ENCODE measurements at places on chromosomes 1 and 21. TPM values are rescaled to one million over a fixed set of nuclear protein-coding genes. Genes with fewer than 3 reads are reported as not detected.

DNA sequence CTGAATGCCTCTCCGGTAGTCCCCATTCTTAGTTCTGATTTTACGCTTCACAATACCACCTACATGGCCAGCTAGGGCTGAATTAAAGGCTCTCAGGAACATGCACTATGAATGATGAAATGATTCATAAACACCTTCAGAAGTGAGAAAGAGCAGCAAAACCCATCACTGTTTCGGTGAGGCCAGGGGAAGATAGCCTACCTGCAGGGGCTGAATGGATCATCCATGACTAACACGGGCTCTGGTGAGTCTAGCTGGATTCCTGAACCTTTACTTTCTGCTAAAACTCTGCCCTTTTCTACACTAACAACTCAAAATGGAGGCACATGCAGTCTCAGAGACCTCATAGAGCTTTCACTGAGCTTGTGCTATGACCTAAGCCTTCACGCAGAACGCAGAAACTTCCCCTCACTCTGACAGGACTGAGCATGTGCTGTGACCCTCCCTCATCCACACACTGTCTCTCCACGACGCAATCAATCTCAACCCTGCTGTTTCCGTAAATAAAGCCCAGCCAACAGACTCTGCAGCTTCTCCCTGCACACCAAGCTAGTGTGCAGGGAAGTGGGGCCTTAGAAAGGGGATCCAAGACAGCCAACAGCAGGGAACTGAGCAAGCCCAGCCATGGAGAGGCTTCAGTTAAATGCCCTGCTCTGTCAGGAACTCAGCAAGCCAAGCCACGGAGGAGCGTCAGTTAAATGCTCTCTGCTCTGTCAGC is 207.8 kb downstream of the SLC45A1 start:
- peak; percentile 56 for DNase-seq

DNA sequence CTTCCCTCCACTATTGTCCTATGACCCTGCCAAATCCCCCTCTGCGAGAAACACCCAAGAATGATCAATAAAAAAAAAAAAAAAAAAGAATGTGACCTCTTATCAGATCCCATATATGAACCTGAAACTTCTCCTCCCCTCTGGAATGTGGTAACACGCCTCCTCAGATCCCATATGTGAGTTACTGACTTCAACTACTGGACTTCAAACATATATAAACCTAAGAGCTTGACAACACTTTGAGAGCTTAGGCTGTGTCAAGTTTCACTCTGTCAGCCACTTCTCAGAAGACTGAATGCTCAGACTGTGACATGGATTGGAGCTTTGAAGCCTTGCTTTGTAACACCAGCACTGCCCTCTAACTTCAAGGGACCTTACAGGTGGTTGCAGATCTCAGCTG is 148.4 kb downstream of the COP1 start:
- DNase-seq = no peak

DNA sequence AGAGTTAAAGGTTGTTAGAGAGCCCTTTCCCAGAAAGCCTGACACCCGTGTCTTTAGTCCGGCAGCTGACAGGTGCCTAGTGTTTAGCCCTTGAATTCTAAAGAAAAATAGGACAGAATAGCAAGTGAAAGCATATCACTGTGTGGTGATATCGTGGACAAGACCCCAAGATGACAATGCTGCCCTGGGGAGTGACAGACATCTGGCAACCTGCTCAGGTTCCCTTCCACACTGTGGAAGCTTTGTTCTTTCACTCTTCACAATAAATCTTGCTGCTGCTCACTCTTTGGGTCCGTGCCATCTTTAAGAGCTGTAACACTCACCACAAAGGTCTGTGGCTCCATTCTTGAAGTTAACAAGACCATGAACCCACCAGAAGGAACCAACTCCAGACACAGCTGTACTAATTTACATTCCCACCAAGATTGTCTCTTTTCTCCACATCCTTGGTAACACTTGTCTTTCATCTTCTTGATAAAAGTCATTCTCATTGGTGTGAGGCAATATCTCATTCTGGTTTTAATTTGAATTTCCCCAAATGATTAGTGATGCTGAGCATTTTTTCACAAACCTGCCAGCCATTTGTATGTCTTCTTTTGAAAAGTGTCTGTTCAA is 107.6 kb upstream of the SGIP1 start:
- DNase-seq = no peak

DNA sequence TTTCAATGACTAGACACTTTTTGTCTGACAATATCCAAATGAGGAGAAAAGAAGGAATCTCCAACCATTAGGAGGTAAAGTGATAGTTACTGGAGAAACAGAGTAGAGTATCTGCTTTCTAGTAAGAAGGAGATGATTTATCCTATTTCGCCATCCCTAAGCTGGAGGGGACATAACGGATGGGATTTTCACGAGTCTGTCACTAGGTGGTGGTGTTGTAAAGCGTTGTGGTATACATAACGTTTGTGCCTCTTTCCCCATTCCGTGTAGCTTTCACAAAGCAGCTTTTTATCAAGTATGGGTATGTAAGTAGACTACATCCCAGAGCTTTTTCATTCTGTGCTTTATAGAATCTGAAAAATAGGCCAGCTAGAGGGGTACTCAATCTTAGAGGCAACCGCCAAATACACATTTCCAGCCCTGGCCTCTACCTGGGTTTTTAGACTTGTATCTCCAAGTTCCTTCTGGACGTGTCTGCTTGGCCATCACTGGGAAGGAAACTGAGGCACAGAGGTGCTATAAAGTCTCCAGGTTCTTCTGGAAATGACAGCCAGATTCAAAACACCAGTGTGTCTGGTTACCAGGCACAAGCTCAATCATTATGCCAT is 33.3 kb upstream of the FAM3B start:
- DNase-seq = peak; percentile 32

DNA sequence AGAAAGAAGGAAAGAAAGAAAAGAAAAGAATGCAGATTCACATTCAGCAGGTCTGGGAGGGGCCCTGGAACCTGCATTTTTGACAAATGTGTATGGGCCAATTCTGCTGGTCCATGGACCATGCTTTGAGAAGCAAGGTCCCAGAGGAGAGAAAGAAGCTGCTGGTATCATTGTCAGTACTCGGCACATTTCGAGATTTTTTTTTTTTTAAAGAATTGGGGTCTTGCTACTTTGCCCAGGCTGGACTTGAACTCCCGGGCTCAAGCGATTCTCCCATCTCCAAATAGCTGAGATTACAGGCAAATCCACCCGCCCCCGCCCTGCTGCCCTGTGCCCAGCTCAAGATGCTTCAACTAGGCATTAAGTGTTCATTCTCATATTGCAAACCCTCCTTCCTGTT is 13.6 kb upstream of the DISP3 start:
- DNase-seq = no peak

GRCh38 chr1:14759042-14759818 is 160.7 kb downstream of the KAZN start:
- DNase-seq = no peak

DNA sequence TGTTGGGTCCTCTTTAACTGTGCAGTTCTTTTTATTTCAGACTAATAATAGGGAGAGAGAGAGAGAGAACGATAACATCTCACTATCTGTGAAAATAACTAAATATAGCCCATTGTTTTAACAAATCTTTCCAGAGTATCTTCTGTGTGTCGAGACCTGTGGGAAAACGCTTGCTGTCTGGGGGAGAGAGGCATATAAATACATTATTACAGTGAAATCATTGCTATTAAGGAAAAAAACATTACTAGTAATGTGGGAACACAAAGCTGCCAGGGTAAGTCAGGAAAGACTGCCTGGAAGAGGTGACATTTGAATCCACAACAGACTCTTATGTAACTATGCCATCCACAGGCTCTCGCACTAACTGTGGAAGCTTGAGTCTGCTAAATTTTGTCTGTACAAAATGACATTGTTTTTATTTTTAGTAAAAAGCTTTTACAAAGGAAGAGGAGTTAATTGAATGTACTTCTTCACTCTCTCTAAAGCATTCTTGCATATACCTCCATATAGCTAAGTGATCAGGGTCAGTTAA is 59.8 kb upstream of the PGD start:
- DNase-seq = no peak

- DNase-seq = no peak
These were observed 31.9 kb downstream of the GDAP2 start for GRCh38 chr1:117897551-117897950.

GRCh38 chr1:99731384-99731783 is 35.1 kb downstream of the FRRS1 start:
- no peak for DNase-seq

GRCh38 chr1:9905010-9905409 is 5.1 kb downstream of the CTNNBIP1 start:
- DNase-seq = no peak

- DNase-seq = no peak
These were observed 122.0 kb downstream of the CDC7 start for GRCh38 chr1:91622616-91623015.

DNA sequence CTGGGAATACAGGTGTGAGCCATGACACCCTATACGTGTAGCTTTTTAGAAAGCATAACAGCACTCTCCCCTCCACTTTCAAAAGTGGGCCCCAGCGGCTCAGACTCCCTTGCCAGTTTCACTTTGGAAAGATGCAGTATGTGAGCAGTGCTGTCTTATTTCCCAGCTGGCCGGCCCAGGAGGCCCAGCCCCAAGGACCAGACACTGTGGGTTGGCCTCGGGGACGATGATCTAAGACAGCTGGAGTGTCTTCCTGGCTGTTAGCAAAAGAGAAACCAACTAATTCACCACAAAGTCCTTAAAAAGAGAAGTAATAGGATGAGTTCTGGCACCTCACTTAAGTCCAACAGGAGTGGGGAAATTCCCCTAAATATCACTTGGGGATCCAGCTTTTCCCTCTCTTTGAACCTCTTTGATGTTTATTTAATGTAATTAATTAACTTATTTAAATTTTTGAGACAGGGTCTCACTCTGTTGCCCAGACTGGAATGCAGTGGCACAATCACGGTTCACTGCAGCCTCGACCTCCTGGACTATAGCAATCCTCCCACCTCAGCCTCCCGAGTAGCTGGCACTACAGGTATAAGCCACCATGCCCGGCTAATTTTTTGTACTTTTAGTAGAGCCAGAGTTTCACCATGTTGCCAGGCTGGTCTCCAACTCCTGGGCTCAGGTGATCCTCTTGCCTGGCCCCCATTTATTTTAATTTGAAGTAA is 17.6 kb upstream of the CLIC4 start:
- DNase-seq = no peak

- no peak for DNase-seq
These were observed 152.2 kb upstream of the KRTAP19-8 start for GRCh38 chr21:31190516-31190915.

GRCh38 chr1:245501633-245502032 is 346.8 kb downstream of the KIF26B start:
- no peak for DNase-seq

GRCh38 chr1:1600861-1601563 is 1.1 kb upstream of the FNDC10 start:
- no peak for DNase-seq

GRCh38 chr1:204448344-204448964 is 36.8 kb upstream of the PPP1R15B start:
- no peak for DNase-seq

DNA sequence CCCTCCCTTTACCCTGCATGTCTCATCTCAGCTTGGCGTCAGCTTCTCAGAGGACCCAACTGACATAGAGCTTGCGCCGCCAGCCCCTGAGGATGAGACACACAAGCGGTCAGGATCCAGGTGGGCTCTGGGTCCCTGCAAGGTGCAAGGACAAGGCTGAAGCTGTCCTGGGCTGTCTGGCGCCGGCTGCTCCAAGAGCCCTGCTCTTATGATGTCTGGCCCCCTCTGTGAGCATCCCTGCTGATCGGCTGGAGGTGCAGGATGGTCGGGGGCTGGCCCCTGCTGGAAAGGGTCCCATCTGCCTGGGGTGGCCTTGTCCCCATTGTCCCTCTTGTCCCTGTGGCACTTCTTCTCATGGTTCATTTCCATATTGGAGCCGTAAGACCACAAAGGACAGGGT is 479.0 kb downstream of the NPHP4 start:
- no peak for DNase-seq

DNA sequence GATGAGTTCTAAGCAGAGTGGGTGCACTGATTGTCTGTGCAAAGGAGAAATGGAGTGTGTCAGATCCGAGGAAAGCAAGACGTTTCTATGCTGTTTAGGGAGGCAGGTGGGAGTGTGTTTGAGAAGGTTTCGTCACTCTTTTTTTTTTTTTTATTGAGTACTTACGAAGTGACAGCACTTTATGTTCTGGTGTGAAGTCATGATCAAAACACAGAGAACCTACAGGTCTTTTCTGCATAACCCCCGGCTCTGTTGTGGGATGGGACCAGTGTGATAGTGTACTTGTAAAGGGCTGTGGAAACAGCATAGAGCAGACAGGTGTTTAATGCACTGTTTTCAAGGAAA is 26.7 kb downstream of the MIA3 start:
- DNase-seq = no peak

GRCh38 chr1:61004262-61005003 is 77.9 kb upstream of the NFIA start:
- no peak for DNase-seq

DNA sequence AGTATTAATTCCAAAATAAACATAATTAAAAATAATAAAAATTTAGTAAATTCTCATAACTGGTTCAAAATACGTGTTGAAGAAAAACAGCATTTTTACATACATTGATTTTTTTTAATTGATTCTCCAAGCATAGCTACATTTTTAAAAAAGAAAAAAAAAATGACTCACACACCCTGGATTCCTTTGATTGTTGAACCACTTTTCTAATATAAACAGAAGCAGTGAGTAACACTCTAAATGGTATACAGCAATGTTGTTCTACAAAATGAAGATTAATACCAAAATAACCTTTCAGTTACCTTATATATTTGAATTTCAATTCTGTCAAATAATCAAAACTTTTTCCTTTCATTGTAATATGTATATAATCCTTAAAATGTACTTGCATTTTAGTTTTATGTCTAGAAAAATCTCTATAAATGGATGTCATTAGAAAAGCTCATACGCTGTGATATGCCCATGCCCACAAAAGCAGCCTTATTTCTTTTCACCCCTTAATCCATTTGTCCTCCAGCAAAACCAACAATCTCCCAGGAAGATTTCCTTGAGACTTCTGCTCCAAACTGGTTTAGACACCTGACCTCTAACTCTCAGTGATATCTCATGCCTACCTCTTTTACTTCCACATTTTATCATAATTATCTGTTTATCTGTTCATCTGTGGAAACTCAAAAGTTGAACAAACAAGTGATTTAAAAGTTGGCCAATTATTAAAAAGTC is 246.4 kb upstream of the NR5A2 start:
- DNase-seq = no peak

- no peak for DNase-seq
These were observed 27.0 kb upstream of the SGIP1 start for GRCh38 chr1:66506991-66507390.

ACTA1 gene
- total RNA-seq = not detected

FYB2 gene
- not detected for total RNA-seq

BCAR3 gene
- 0.62 TPM for total RNA-seq

TCHHL1 gene
- not detected for total RNA-seq

XCL2 gene
- total RNA-seq = not detected

ERICH3 gene
- not detected for total RNA-seq

NBPF6 gene
- total RNA-seq = not detected

HSD3B2 gene
- total RNA-seq = not detected

CRP gene
- total RNA-seq = not detected

ARMH1 gene
- total RNA-seq = 24.8 TPM

PTP4A2 gene
- 364 TPM for total RNA-seq

SNX7 gene
- not detected for total RNA-seq

OR2AK2 gene
- total RNA-seq = not detected

ST6GALNAC3 gene
- total RNA-seq = 1.5 TPM

S100A14 gene
- not detected for total RNA-seq

ZBTB17 gene
- 93.0 TPM for total RNA-seq

SAMD11 gene
- total RNA-seq = not detected

LIPI gene
- total RNA-seq = not detected

All from CD4-positive, CD25-positive, alpha-beta regulatory T cell (primary cell).